ENCODE measurements at places on chromosomes 1 and 21. TPM values are rescaled to one million over a fixed set of nuclear protein-coding genes. Genes with fewer than 3 reads are reported as not detected.

KRTAP19-5 gene
- not detected for total RNA-seq

TMEM125 gene
- total RNA-seq: 0.81 TPM

DNA sequence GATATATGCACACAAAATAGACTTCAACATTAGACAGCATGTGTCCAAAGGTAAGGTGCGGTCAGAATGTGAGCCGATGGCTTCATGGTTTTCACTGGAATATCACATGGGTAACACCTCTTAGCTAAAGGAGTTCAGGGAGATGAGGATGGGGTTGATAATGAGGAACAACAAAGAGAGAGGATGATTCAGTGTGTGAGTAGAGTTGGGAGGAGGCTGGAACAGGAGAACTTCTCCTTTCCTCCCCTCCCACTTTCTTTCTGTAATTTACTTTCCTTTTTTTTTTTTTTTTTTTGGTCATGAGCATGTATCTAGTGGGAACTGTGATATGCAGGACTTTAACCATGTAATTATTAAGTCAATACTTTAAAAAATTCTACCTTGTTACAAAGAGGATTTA is 99.4 kb downstream of the FASLG start:
- no peak for DNase-seq
- H3K27ac ChIP-seq: no peak overlapping the region
- peaks cover 78% of the 10 kb centered on the region for H3K4me1 ChIP-seq
- H3K36me3 ChIP-seq: no peaks in the 10 kb centered on the region
- H3K4me3 ChIP-seq: no peak overlapping the region

- H3K4me1 ChIP-seq: peaks cover 12% of the 10 kb centered on the region
- peak overlapping the region; percentile 99 for H3K27ac ChIP-seq
Observed at GRCh38 chr1:62435231-62436038, 1.4 kb upstream of the USP1 start.

DNA sequence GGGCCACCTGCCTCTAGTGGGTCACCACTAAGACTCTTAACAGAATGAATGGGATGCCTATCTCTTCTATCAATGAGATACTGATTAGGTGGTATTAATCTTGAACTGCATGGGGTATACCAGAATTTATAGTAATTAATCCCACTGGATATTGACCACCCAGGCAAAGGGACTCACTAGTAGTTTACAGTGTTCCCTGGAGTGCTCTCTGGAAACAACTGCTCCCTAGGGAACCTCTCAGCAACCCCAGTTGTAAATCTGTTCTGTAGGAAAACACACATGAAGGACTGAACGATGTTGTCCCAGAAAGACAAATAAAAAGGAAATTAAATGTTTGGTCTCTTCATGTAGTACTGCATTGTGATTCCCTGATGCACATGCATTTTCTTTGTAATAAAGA is 430.5 kb downstream of the HLX start:
- no peak overlapping the region for H3K4me3 ChIP-seq
- DNase-seq: no peak
- no peak overlapping the region for H3K27ac ChIP-seq
- H3K36me3 ChIP-seq: no peaks in the 10 kb centered on the region

DNA sequence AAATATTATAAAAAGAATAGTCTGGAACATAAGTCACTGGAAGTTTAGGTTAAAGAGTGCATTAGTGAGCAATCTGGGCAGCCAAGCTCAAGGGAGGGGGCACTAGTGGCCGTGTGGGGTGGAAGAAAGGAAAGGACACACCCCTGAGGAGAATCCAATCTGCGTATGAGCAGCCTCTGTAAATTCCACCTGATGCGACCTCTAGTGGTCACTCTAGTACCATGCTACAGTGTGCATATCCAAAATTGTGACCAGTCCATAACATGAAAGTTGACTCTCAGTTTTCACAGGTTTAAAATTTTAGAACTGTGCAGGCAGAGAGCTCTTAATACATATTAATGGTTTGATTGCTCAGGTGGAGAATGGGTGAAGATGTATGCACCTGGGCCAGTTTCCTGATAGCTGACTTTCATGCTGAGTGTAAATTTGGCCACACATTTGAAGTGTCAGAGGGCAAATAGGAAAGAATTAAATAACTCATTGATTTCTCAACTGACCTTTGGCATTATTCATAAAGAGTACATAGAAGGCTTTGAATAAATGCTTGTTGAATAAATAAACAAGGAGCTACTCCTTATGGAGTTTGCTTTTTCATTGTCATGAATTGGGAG is 105.9 kb upstream of the C21orf91 start:
- H3K27ac ChIP-seq: no peak overlapping the region
- H3K4me1 ChIP-seq: no peaks in the 10 kb centered on the region
- peak; percentile 66 for DNase-seq
- H3K4me3 ChIP-seq: no peak overlapping the region

- H3K36me3 ChIP-seq: no peaks in the 10 kb centered on the region
- peaks cover 4% of the 10 kb centered on the region for H3K4me1 ChIP-seq
- no peak overlapping the region for H3K4me3 ChIP-seq
- DNase-seq: no peak
Observed at GRCh38 chr1:31734582-31735107, 29.5 kb downstream of the ADGRB2 start.

DNA sequence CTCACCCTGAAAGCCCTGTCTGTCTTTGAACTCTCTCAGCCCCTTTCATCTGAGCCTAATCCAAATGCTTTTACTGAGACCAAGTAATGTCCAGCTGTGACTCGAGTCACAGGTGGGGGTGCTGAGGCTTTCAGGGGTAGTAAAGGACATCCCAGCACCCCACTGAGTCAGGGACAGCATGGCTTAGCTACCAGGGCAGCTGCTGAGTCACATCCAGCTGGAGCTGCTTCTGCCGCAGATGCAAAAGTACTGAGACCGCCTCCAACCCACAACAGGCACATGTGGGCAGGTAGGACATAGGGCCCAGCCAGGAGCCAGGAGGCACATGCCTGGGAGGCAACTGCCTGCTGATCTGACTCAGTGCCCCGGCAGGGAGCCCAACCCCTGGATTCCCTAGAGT is 6.7 kb upstream of the VSIG8 start:
- no peak overlapping the region for H3K4me3 ChIP-seq
- peaks cover 20% of the 10 kb centered on the region for H3K4me1 ChIP-seq
- H3K27me3 ChIP-seq: peaks cover 3% of the 10 kb centered on the region
- no peak overlapping the region for H3K27ac ChIP-seq
- no peaks in the 10 kb centered on the region for H3K36me3 ChIP-seq
- DNase-seq: peak; percentile 72

DNA sequence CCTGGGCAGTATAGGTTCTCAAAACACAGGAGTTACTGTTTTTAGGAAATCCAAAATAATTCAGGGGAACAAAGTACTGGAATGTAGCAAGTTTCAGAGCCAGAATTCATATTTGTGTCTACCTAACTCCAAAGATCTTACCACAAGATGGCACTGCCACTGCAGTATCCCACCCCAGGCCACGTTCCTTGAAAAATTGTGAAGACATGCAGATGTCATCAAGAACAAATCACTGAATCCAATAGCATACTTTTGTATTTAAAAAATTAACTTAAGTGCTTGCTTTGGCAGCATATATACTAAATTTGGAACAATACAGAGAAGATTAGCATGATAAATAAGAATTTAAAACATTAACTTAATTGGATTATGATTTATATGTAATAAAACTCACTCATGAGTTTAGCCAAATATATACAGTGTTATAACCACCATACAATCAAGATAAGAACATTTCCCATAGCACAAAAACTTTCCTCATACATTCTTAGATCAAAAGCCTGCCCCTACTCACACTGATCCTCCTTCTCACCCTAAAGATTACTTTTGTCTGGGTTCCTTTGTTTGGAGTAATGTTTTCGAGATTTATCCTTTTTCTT is 209.9 kb downstream of the FAF1 start:
- no peak overlapping the region for H3K4me3 ChIP-seq
- DNase-seq: peak; percentile 9
- no peak overlapping the region for H3K27ac ChIP-seq
- H3K4me1 ChIP-seq: peaks cover 2% of the 10 kb centered on the region

- no peak overlapping the region for H3K27ac ChIP-seq
- H3K27me3 ChIP-seq: peaks cover 43% of the 10 kb centered on the region
- H3K36me3 ChIP-seq: no peaks in the 10 kb centered on the region
- peak; percentile 60 for DNase-seq
Observed at GRCh38 chr1:156627313-156627880, 8.2 kb downstream of the HAPLN2 start.

DRAXIN gene
- 0.18 TPM for total RNA-seq
